ENCODE measurements at places on chromosomes 11 and 22.
A peak's percentile ranks its signal among the peaks of the same experiment; 100 is the strongest.

DNA sequence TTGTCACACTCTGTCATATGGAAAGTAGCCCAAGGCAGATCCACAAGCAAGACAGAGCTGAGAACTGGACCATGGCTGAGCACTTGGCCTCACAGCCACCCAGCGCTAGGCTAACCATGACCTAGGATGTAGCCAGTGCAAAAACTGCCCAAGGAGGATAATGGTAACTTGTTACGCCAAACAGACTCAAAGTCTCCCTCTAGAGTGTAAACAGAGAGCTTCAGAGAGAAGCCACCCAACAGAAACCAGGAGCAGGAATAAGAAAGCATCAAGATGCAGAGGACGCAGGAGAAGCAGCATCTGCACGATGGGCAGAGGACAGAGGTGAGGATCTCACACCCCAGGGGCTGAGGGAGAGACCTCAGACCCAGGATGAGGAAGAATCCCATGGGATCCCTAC is 97.9 kb downstream of the RCN1 start:
- DNase-seq = no peak

DNA sequence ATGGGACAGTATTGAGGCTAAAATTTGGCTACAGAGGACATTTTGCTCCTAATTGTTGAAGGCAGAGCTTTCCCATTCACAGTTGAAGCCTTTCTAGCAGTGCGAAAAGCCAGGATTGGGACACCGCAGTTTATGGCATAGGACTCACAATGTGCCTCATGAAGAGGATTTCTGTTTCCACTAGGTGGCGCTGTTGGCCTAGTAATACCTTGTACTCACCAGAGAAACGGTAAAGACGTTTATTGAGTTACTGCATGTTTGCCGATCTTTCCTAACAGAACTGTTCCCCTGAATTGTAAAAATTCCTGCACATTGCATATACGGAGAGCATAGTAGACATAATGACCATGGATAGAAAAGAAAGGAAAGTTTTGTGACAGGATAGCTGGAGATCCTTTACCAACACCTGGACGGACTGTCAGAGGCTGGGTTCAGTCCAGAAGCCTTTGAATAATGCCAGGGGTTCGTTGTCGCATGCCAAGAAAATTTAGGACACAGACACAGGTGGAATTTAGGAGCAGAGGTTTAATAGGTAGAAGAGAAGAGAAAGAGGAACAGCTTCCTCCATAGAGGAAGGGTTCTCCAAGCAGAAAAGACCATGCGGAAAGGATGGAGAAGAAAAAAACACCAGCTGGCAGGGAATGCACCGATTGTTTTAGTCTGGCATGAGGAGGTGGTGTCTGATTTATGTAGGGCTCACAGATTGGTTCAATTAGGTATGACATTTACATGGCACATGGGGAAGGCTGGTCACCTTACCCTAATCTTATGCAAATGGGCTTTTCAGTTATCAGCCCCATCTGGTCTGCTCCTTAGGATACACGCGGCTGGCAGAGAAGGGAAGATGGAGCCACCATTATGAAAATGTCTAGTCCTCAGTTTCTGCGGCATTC is 10.8 kb upstream of the OR51D1 start:
- peak; percentile 42 for DNase-seq

DNA sequence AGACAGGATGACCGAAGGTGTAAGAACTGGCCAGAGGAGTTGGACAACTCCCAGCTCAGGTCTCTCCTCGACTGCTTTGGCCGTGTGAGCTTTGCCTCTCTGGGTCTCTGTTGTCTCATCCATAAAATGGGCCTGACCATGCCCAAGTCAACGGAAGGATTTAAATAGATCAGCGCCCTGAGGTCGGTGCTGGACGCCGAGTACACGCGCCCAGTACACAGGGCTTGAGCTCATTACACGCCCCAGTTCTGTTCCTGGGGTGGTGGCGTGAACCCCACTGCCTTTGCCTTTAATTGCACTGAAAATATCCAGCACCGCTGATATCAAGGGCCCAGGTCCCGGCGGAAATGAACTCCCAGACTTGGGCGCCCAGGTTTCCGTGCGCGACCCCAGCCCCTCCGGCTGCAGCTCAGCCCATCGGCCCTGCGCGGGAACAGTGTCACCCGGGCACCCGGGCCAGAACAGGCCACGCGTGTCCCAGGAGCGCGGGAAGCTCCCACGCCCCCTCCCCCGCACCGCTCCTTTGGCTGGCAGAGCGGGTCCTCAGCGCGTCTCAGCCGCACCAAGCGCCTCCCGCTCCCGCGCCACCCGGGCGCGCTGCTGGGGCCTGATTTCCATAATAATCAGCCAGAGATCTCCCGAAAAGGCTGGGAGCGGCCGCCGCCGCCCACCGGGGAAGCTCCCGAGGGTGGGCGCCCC is 42.2 kb downstream of the CYTH4 start:
- DNase-seq = no peak

GRCh38 chr11:32052215-32052614 is 38.7 kb upstream of the RCN1 start:
- DNase-seq = peak; percentile 48

GRCh38 chr11:101817581-101817980 is 97.2 kb upstream of the CEP126 start:
- DNase-seq = no peak

- DNase-seq = no peak
These were observed 31.6 kb upstream of the GAL start for GRCh38 chr11:68652683-68653156.

DNA sequence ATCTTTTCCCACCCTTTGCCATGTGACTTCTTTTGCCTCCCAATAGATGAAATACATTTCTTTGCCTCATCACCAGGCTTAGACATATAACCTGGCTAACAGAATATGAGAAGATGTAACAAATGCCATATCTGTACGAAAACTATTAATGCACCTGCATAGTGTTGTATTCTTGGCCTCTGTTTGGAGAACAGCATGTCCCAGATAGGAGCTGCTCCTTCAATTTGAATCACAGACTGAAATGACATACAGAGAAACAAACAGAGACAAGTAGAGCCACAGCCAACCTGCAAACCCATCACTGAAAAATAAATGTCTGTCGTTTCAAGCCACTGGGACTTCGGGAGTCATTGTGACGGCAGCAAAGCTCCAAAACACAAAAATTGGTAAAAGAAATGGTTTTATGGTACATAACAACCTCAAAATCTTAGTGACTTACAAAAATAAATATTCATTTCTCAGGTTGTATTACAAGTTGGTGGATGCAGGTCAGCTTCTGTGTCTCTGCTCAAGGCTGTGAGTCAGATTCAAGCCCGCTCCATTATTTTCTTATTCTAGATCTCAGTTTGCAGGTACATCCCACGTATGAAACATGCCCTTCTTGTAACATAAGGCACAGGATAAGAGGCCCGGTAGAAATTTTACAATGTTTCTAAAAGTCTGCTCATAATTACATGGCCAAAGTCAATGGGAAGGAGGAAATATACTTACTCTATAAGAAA is 171.3 kb upstream of the SOX6 start:
- DNase-seq = no peak

DNA sequence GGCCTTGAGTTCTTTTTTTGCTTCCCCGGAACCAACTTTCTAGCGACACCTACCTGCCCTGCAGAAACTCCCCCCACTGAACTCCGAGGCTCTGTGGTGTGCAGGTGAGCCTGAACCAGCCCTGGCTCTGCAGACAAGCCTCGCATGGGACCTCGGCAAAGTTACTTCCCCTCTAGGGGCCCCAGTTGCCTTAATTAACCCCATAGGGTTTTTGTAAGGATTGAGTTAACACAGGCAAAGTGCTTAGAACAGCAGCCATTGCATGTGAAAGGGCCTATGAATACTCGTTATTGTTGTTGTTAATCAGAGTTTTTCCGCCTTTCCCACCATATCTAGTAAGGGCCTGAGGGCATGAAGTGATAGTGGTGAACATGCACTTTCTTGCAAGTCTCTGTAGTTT is 12.6 kb upstream of the SYT13 start:
- no peak for DNase-seq

- no peak for DNase-seq
These were observed 786.1 kb upstream of the CNTN5 start for GRCh38 chr11:98234698-98235097.

GRCh38 chr11:77205467-77206263 is 77.6 kb downstream of the MYO7A start:
- no peak for DNase-seq

- no peak for DNase-seq
These were observed 21.7 kb downstream of the TENM4 start for GRCh38 chr11:79419120-79419519.

- no peak for DNase-seq
These were observed 252.7 kb downstream of the CASP12 start for GRCh38 chr11:104645261-104646222.

DNA sequence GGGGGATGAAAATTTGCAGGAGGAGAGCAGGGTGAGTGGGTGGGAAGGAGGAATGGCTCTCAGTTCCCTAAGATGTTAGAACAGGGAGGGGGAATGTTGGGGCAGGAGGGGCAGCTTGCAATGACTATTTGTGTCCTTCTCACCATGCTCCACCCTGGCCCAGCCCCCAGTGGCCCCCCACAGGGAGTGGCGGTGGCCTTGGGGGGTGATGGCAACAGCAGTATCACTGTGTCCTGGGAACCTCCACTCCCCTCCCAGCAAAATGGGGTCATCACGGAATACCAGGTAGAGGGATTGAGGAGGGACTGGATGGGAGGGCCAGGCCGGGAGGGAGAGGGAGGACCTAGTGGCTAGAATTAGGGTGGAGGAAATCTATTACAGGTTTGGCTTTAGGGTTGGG is 10.2 kb downstream of the ROBO3 start:
- no peak for DNase-seq

DNA sequence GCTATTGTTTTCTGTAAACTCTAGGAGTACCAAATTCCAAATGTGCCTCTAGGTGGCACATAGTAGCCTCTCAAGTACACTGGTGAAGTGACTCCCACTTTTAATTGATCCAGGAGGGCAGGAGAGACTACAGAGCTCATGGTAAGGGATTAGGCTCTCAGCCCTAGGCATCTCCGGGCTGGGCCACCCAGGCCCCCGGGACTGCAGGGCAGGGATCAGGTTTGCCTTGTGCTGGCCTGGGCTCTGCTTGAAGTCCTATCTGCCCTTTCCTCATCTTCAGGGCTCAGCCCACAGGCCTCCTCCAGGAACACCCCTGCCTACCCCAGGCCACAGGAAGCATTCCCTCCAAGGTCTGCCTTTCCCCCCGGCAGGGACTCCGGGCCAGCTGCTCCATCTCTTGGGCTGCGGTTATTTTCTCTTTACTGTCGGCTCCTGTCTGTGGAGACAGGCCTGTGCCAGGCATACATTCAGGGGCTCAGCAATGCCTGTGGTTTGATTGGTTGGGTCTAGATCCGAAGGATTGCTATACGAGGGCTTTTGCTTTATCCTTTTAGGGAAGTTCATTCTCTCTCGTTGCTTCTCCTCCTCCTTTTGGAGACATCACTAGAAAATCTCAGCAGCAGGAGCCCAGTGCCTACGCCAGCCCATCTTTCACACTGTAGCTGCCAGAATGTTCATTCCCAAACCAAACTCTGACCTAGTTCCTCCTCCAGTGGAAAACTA is 32.8 kb downstream of the PARVA start:
- DNase-seq = no peak

DNA sequence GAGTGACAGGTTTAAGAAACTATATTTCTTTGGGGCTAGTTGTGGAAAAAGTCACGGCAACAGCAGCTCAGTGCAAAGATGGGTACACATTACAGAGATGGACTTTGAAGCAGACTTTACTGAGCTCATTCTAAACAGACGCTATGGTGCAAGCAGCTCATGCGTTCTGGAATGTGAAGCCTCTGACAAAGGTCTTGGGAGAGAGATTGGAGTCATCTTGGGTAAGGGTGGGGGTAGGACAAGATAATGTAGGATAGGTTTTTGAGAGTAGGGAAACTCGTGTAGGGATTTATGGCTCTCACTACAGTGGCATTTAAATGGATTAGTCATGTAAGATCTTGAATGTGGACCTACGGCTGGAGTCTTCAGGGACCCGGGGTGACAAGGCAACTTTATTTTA is 36.2 kb upstream of the CLMP start:
- no peak for DNase-seq

- DNase-seq = no peak
These were observed 315.8 kb downstream of the BLID start for GRCh38 chr11:121800240-121800639.

GRCh38 chr11:26134053-26134452 is 197.9 kb upstream of the ANO3 start:
- DNase-seq = no peak

- DNase-seq = no peak
These were observed 12.5 kb downstream of the PLET1 start for GRCh38 chr11:112248201-112248600.

DNA sequence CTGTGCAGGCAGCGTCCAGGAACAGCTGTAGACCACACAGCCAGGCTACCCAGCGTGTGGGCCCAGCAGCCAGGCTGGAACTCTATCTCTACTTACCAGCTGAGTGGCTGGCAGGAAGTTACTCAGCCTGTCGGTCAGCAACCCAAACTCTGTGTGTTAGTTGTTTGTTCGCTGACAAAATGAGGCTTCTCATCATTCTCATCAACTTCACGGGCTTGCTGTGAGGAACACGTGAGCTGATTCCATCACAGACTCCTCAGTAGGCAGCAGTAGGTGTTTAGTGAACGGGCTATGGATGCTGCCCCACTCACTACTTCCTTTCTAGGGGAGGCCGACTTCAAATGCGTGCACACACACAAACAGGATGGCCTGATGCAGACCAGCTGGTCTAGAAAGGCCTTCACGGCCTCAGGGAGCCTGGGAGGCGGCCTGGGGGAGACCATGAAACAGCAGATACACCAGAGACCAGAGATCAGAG is 830 bp upstream of the SPDYC start:
- no peak for DNase-seq

DNA sequence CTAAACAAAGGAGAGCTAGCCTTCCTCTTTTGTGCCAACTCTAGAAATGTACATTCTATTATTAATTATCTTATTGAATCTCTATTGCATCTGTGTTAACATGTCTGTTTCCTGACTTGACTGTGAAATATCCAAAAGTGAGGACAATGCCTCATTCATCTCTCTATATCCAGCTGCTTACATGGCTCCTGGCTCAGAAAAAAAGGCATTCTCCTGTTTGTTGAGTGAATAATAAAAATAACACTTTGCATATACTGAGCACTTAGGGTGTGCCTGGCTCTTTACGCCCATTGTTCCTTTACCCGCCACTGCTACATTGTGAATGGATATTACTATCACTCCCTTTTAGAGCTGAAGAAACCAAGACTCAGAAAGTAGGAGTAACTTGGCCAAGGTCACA is 19.9 kb downstream of the NRXN2 start:
- DNase-seq = no peak

DNA sequence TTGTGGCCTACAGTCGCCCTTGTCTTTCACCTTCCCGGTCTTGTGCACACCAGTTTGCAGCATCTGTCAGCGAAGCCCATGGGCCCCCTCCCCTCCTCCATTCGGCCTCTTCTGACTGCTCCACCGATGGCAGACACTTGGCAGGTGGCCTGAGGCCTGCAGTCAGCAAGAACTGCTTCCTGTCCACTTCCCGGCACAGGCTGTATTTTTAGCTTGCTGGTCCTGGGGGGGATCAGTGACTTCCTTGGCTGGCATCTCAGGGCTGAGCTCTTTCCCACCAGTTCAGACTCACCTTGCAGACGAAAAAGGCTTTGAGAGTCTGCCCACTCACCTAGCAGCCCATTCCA is 106.4 kb downstream of the SYN3 start:
- no peak for DNase-seq

GRCh38 chr11:117303101-117303500 is 12.0 kb downstream of the BACE1-AS start:
- no peak for DNase-seq

Measured in effector memory CD8-positive, alpha-beta T cell (primary cell).